ENCODE measurements at places on chromosomes 6 and 20.

GRCh38 chr20:63701051-63701328, 4.5 kb downstream of the TNFRSF6B start:
- DNase-seq, result no peak

DNA sequence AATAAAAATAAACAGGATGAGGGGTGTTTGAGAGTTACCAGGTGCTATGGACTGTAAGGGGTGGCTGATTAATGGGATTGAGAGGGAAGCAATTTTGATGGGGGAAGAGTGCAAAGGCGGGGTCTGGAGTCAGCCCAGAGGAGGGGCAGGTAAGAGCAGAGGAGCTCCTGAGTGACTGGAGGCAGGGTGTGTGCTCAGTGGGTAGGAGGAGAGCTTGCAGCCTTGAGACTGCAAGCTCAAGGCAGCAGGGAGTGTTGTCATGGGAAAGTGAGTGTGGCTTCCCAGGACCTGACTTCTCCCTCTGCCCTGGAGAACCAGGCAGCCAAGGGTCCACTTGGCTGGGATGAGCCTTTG, 54.2 kb downstream of the RAB44 start:
- DNase-seq, result no peak

GRCh38 chr6:143449082-143449713, 1.3 kb downstream of the ADAT2 start:
- no peak for DNase-seq

DNA sequence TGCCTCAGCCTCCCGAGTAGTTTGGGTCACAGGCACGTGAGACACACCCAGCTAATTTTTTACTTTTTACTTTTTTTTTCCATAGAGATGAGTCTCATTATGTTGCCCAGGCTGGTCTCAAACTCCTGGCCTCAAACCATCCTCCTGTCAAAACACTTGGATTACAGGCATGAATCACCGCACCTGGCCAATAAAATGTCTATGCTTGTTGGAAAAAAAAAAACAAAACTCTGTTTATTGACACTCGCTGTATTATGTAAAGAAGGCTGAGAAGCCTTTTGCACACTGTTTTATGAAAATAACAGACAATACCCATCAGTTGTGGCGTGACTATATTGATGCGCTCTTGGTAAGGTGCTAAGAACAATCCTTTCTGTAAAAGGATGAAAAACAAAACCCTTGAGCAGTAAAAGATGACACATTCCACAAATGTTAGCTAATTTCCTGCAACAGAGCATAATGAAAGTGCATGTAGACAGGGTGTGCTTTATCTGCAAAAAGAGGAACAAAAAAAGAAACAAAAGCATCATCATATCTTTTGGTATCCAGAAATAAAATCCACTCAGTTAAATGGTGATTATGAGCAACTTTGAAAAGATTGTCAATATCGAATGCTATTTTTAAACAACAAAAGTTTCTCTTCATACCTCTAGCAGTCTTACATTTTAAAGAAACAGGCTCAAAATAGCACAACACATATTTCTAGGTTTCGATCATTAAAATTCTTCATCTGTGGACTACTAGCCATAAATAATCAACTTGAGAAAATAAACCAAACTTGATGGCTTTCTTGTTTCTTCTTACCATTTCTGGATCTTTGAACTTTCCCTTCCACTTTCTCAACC, 108.3 kb upstream of the PHACTR1 start:
- DNase-seq, result no peak

DNA sequence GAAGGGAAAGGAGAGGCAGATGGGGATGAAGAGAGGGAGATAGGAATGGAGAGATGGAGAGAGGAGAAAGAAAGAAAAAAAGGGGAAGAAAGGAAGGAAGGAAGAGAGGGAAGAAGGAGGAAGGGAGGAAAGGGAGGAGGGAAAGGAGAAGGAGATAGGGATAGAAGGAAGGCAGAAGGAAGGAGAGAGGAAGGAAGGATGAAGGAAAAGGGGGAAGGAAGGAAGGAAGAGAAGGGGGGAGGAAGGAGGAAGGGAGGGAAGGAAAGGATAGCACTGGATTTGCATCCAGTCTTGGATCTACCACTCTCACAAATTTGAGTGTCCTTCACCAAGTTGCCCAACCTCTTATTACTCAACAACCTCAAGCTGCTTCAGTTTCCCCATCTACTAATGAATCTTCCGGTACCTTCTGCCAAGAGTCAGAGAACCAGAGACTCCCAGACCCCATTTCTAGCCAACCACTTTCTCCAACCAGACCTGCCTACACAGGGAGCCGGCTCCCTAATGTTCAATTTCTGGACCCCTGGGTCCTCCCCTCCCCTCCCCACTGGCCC, 79.7 kb upstream of the FOXP4 start:
- DNase-seq, result no peak

DNA sequence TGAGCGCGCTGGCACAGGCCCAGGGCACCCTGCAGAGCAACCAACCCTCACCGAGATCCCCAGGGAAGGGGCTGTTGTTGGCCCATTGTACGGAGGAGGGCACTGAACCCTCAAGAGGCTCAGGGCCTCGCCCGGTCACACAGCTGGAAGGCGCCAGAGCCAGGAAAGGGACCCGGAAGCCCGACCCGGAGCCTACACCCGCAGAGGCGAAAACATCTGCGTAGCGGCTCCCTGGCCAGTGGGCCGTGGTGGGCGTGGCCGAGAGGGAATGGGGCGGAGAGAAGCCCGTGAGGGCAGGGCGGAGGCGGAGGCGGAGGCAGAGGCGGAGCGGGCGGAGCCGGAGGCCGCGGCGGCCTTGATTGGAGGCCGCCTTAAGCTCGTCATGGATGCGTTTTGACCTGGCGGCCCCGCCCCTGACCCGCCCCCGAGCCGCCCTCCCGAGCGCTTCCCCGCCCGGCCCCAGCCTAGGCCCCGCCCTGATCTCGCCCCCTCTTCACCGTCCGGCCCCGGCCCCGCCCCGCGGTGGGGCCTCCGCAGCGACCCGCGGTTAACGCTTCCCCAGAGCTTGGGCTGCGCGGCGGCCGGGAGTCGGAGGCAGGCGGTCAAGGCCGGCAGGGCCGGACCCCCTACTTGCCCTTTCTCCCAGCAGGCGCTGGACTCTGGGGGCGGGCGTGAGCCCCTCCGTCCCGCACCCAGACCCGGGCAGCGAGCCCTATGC, 2.1 kb upstream of the MRGBP start:
- peak; percentile 72 for DNase-seq

DNA sequence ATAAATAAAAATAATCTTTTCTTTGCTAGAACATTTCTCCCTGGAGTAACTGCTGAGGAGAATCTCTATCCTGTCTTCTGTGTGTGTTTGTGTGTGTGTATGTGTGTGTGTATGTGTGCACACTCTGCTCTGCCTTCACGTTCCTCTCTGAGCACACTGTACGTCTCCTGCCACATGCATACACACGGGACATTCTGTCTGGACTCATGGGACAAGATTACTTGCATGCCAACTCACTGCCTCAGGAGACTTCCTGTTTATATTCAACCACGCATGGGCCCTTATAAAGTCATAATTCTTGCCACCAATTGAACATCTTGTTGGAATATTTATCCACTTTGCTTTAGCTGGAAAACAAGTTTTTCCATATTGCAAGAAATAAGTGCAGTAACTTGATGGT, 930.6 kb downstream of the KIF16B start:
- DNase-seq, result no peak

DNA sequence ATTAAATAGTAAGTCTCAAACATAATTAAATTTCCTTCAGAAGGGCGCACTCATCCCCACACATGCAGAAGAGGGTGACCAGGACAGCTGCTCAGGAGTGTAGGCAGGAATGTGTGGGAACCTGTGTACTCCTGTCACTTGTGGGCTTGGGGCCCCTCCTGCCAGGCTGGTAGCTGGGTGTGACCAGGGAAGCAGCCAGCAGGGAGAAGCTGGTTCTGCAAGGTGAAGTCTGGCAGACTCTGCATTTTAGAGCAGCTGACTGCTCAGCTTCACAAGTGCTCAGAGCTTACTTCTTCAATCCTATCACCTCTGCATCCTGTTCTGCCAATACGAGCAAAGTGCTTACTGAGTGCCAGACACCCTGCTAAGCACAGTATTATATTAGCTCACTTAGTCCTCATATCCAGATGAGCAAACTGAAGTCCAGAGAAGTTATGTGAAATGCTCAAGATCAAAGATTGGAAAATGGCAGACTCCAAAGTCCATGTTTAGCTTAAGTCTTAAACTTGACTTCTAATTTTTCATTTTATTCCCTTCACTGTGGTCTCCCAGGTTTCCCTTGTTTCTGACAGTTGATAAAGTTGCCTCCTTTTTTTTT, 27.9 kb downstream of the ELMO2 start:
- DNase-seq, result no peak

- DNase-seq, result peak; percentile 8
These were observed 619 bp upstream of the PDE7B start for GRCh38 chr6:135850882-135851281.

GRCh38 chr6:90753820-90754643, 167.2 kb upstream of the MAP3K7 start:
- DNase-seq, result no peak

DNA sequence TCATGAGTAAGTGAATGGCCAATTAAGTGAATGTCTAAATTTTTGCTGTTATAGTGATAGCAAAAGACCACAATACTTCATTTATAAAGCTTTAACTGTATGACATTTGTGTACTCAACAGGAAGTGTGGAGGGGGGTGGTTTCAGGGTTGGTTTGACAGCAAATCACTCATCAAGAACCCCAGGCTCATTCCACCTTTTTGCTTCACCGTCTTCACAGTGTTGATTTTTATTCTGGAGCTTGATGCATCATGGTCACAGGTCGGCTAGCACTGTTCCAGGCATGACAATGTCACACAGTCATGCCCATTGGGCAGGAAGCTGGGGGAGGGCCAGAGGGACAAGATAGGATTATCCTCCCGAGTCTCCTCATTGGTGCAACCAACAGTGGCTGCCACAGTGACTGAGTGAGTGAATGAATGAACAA, 75.0 kb downstream of the MDGA1 start:
- DNase-seq, result no peak

- no peak for DNase-seq
These were observed 263.1 kb upstream of the HSF2 start for GRCh38 chr6:122136386-122136785.

- no peak for DNase-seq
These were observed 116.8 kb downstream of the CDC5L start for GRCh38 chr6:44504301-44504791.

- DNase-seq, result no peak
These were observed 204.3 kb downstream of the TFAP2C start for GRCh38 chr20:56833427-56833826.

- DNase-seq, result no peak
These were observed at the start of gene PROKR2 for GRCh38 chr20:5316188-5317158. TSS of gene PROKR2 (minus strand) at chr20:5316954. CDS start at chr20:5314369, 2,585 bp downstream.

GRCh38 chr6:167748458-167749379, 78.0 kb upstream of the AFDN start:
- DNase-seq, result no peak

GRCh38 chr6:167506443-167507301, 181.8 kb downstream of the TTLL2 start:
- DNase-seq, result no peak

- DNase-seq, result no peak
These were observed 897 bp downstream of the RANBP9 start for GRCh38 chr6:13710552-13711323.

DNA sequence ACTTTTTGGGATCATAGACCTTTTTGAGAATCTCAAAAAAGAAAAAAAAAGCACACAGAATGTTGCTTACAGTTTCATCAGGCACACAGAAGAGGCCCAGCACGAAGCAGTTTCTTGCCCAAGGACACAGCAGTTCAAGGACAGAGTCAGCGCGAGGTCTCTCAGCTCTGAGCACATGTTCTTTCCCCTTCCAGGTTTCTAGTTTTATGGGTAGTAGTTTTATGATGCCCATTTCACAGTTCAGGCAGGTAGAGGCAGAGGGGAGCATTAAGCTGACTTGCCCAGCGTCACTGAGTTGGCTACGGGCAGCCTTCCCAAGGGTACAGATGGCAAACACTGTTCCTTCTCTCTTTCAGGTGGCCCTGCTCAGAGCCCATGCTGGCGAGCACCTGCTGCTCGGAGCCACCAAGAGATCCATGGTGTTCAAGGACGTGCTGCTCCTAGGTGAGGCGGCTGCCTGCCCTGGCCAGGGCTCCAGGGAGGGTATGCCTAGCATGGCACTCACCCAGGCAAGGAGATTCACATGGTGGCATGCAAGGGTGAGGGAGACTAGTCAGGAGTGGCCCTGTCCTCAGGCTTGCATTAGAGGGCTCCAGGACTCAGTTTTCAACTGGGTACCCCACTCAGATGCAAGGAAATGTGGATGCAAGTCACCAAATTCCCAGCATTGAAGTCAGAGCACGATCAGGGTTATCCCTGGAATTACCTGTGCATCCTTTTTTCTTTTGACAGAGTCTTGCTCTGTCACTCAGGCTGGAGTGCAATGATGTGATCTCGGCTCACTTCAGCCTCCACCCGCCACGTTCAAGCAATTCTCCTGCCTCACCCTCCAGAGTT, 57.4 kb upstream of the TTPAL start:
- no peak for DNase-seq

DNA sequence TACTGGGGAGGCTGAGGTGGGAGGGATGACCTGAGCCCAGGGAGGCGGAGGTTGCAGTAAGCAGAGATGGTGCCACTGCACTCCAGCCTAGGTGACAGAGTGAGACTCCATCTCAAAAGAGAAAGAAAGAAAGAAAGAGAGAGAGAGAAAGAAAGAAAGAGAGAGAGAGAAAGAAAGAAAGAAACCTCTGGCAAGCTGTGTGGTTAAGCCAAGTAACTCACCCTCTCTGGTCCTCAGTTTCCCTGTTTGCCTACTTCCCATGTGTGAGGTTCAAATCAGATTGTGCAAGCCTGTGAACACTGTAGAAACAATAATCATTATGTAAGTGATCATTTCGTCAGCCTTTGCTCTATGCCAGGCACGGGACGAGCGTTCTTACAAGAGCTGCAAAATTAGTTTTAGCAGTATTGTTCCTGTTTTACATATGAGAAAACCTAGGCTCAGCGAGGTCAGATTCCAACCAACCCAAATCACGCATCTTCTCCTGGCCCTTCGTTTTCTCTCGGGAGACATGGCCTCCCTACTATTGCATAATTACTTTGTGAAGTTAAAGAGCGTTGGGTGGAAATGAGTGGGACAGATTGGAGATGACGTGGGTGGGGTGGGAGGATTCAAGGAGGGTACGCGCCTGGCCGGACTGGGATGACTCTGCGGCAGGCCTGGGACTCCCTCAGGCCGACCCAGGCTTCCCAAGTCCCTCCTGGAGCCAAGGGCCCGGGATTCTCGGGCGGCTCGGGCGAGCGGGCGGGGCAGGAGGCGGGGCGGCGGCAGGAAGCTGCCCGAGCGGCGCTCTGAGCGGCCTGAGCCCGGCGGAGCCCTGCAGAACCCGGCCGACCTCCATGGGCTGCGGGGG, at the start of gene SNX21:
SNX21 (plus strand) TSS at position 770 of the 853 bp plus-strand sequence. CDS start 121 bp downstream, outside the sequence.
- DNase-seq, result no peak

DNA sequence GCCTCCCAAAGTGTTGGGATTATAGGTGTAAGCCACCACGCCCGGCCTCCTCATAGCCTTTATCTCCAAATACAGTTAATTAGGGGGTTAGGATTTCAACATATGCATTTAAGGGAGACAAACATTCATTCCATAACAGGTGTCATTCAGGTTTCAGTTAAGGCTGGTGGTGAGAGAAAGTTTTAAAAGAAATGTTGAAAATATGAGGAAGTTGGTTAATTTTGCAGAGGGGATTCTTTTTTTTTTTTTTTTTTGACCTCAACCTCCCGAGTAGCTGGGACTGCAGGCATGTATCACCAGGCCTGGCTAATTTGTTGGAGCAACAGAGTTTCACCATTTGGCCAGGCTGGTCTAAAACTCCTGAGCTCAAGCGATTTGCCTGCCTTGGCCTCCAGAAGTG, 12.5 kb upstream of the EBF4 start:
- no peak for DNase-seq

Data from NCI-H1694 treated with DMSO at 0.1 percent for 48 hours (cell line).